Hepatocyte (in vitro differentiated cells): ENCODE measurements at places on chromosomes 1 and 21. TPM values are rescaled to one million over a fixed set of nuclear protein-coding genes. Genes with fewer than 3 reads are reported as not detected.

- no peak for DNase-seq
Measured at GRCh38 chr21:28723646-28724045, 269.0 kb downstream of the LTN1 start.

- no peak for DNase-seq
Measured at GRCh38 chr1:98099501-98099900, 178.7 kb upstream of the DPYD start.

DNA sequence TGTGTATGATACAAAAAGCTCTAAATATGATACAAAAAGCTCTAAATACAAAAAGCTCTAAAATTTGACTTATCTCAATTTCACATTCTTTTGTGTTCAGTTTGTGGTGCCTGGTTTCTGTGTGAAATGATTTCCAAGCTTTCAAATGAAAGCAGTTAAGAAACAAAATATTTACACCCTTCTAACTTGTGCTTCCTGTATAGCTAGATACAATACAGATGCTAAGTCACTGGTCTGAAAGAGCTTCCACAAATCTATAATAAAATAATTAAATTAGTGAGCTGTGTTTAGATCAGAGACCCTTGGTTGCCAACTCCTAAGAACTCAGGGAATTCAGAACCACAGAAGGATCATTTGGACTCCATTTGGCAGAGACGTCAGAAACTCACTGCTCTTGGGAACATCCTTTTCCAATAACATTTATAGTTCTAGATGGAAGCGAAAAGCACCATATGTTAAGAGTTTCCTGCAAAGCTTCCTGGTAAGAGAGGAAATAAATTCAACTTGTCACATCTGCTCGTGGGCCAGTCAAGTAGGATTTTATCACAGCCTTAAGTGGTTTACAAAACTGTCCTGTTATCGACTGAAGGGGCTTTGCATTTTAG, 1079.1 kb downstream of the ADGRL2 start:
- DNase-seq, result no peak

DNA sequence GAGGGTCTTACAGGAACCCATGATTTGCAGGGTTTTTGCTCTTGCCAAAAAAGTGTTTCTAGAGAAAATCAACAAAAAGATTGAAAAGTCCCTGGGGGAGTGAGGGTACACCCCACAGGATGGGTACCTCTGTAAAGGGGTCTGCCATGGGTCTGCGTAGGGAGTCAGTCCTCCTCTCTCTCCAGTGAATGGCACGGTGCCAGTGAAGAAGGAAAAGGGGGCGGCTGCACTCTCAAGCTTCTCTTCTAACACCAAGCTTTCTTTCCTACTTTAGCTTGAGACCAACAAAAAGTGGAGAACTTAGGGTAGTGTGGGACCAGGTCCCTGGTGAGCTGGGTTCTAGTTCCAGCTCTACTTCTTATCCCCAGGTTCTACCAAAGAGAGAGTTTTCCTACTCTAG, 87.4 kb downstream of the GLUL start:
- no peak for DNase-seq

DNA sequence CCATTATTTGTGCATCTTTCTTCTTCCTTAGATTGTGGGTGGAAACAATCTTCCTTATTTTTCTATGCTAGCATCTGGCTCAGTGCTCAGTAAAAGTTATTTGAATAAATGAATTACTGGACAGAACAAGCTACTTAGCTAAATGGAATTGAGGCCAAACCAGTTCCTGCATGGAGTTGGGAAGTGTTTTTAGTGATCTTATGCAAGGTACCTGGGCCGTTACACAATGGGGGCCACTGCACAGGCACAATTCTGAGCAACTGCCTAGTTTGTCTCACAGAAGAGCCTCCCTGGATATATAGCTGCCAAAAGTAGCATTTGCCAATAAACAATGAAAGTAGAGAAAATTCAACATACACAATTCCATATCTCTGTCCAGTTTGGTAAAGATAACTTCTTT, 27.0 kb upstream of the SERBP1 start:
- DNase-seq, result no peak

DNA sequence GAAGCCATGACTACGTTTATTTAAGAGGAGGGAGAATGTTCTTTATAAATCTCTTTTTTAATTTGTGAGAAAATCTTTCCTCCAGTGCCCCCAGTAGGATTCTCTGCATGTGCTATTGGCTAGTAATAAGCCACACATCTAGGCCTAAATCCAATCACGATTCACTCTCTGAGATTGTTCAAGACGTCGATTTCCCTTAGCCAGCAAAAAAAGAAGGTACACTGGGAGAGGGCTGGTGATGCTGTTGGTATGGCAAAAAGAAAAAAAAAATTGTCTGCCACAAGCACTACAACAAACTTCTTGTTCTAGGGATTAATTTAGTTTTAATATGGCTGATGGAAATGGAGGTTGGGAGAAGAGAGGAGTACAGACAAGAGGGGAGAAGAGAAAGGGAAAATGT, 130.5 kb upstream of the MROH9 start:
- DNase-seq, result no peak

- no peak for DNase-seq
Measured at GRCh38 chr1:10444795-10445397, 4.9 kb upstream of the CORT start.

DNA sequence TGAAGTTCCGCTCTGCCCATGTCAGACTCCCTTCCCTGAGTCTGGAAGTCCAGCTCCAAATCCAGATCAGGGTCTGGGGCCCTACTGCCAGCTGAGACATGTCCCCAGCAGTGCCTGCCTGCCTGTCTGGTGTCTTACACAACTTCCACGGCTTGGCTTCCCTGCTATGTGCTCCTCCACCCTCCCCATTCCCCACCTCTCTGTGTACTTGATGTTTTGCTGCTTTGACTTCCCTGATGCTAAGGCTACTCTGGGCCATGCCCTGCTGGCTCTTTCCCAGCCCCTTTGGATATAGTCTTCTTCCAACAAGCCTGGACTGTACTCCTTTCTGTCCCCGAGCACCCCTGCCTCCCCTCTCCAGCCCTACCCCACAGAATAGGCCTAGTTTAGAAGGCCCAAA, 7.3 kb downstream of the GJA5 start:
- no peak for DNase-seq

- no peak for DNase-seq
Measured at GRCh38 chr1:70922196-70922595, 125.4 kb downstream of the PTGER3 start.

- DNase-seq, result no peak
Measured at GRCh38 chr1:55472784-55473183, 257.6 kb upstream of the USP24 start.

GRCh38 chr1:86992861-86993260, 78.4 kb downstream of the HS2ST1 start:
- DNase-seq, result peak; percentile 24

- DNase-seq, result no peak
Measured at GRCh38 chr21:25818551-25818950, 83.8 kb downstream of the GABPA start.

- peak; percentile 93 for DNase-seq
Measured at GRCh38 chr1:112718691-112719418, 3.7 kb upstream of the PPM1J start.

DNA sequence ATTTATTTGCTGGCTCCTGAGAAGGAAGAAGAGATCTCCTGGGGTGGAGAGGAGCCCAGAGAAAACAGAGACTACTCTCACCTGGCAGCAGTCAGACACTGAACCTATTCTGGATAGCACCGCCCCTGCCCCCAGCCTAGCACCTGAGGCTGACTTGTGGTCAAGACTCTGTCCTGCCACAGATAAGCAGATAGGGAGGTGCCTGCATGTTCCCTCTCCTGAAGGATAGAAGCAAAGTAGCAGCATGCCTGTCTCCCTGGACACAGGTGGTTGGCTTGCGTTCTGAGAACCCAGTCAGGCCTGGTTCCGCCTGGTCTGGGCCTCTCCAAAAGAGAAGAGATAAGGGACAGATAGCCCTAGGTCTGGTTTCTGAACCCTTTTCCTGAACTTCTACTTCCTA, 1.3 kb upstream of the EFNA3 start:
- peak; percentile 36 for DNase-seq

DNA sequence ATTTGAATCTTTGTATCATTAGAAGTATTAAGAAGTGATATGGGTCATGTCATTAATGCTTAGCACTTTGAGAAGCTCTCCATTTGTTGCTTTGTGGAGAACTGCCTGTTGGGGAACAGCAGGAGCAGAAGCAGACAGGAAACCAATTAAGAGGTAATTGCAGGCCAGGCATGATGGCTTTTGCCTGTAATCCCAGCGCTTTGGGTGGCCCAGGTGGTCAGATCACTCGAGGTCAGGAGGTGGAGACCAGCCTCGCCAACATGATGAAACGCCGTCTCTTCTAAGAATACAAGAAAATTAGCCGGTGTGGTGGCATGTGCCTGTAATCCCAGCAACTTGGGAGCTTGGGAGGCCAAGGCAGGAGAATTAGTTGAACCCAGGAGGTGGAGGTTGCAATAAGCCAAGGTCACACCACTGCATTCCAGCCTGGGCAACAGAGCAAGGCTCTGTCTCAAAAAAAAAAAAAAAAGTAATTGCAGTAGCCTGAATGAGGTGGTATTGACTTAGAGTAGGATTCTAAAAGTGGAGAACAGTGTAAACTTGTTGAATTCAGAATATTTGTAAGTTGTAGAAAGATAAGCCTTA, 57.8 kb upstream of the FASLG start:
- DNase-seq, result no peak

GRCh38 chr1:237032029-237032428, 10.0 kb upstream of the RYR2 start:
- peak; percentile 8 for DNase-seq

DNA sequence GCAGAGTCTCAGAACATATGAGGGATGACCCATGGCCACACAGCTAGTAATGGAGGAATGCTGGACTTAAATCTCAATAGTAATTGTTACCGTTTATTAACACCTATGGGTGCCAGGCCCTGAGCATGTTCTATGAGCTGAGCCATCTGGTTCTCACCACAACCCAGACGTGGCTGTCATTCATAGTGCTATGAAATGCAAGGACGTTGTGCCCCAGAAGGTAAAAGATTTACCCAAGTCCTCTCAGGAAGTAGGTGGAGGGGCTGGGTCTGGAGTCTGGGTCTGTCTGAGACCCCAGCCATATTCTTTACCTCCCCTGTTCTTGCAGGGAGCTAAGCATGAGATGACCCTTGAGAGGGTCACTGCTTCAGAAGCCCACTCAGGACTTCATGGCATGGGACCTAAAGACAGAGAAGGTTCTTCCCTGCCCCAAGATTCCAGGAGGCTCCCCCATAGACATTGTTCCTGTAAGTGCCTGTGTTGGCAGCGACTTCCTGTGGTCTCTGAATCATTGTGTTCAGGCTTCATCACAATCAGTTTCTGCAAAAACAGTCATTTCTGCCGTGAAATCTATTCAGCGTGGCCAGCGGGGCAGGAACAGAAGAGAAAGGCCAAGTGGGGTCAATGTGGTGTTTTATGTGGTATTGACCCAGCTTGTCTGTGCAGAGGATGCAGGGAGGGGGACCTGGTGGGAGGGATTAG, 475.4 kb downstream of the PTPRU start:
- no peak for DNase-seq

DNA sequence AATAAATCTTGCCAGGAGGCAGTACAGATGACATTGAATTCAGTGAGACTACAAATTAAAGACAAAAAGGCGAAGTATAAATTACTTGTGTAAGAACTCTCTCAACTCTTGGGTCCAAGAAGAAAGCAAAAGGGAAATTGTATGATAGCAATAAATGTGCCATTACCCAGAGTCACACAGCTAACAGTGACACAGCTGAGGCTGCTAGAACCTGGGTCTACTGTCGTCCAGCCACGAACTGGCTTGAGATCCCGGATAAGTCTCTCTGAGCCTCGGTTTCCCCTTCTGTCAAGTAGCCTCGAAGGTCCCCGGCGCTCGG, 362 bp upstream of the ROR1 start:
- no peak for DNase-seq

GRCh38 chr1:174324939-174325338, 122.8 kb upstream of the GPR52 start:
- DNase-seq, result no peak

DNA sequence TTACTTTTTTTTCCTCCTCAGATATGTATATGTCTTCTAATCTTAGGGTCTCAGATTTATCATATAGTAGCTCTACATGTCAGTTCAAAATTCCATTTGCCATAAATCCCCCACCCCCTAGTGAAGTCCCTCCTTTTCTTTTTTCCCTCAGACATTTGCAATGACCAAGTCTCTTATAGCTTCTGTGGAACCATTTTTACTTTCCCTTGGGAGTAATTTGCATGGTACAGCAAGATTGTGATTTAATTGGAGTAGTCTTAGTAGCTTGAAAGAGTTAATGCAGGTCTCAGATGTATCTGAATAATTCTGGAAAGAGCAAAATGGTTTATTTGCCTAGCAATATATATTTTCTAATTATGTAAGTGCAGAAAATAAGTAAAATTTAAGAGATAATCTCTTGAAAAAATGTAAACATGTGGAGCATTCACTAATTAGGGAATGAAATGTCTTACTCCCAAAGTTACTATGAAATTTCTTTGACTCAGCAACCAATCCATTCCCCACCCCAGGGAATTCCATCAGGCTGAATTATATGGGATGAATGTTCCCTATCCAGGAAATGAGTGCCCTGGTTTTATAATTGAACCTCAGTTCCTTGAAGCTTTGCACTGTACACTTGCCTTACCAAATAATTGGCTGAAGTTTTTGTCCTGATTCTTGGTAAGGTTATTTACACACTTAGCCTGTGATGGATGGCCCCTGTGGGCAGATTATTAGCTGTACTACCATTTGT, 267.0 kb downstream of the DNM3 start:
- no peak for DNase-seq

DNA sequence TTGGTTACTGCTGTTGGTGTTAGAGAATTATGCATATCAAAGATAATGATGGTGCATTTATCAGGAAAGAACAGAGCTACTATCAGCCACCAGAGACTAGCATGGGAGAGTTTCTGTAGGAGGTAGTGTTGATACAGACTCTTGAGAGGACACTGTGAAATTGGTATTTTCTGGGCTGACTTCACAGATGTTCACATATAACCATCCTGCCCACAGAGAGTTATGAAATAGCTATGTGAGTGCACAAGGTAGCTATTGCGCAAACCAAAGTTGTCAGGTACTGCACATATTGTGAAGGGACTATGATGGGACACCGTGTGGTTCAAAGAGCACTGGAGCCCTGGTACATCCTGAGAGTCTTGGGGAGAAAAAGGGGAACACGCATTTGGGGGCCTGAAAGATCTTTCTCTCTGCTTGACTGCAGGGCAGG, 1.4 kb upstream of the TLCD4 start:
- DNase-seq, result peak; percentile 55

The HES5 gene
- polyA plus RNA-seq, result 1.0 TPM in 2 replicates

The TRIM67 gene
- polyA plus RNA-seq, result not detected in 2 replicates

The PPIH gene
- 26.1 and 30.7 TPM in 2 replicates for polyA plus RNA-seq

The KDF1 gene
- 17.2 and 21.9 TPM in 2 replicates for polyA plus RNA-seq

The BARHL2 gene
- polyA plus RNA-seq, result not detected in 2 replicates

The MXRA8 gene
- 242 and 261 TPM in 2 replicates for polyA plus RNA-seq

The DMBX1 gene
- 0.32 TPM in 1 of 2 replicates, not detected in the other for polyA plus RNA-seq

The SLAMF9 gene
- polyA plus RNA-seq, result not detected in 2 replicates

The ESRRG gene
- 2.8 and 7.1 TPM in 2 replicates for polyA plus RNA-seq

The NUF2 gene
- 2.6 and 7.8 TPM in 2 replicates for polyA plus RNA-seq

The PCP4 gene
- polyA plus RNA-seq, result 6.0 and 6.9 TPM in 2 replicates
